Tongue (tissue), 3 donors: ENCODE measurements at places on chromosomes 13 and 19. TPM values are rescaled to one million over a fixed set of nuclear protein-coding genes. Genes with fewer than 3 reads are reported as not detected.

Gene TMEM238
- total RNA-seq, result 4.2 TPM

- peak; percentile 54 for DNase-seq
Observed at GRCh38 chr13:50131920-50132903, 117.0 kb downstream of the KCNRG start.

GRCh38 chr13:64997438-64997837, 2232.7 kb downstream of the PCDH9 start:
- DNase-seq, result no peak

Gene ZNF132
- 7.0 TPM for total RNA-seq

Gene CEACAM20
- total RNA-seq, result not detected
